ENCODE measurements at places on chromosomes 7 and 10.

- DNase-seq: no peak
These were observed 206.1 kb upstream of the CELF2 start for GRCh38 chr10:10811562-10811961.

- no peak for DNase-seq
These were observed 75.5 kb upstream of the RET start for GRCh38 chr10:43001427-43001795.

DNA sequence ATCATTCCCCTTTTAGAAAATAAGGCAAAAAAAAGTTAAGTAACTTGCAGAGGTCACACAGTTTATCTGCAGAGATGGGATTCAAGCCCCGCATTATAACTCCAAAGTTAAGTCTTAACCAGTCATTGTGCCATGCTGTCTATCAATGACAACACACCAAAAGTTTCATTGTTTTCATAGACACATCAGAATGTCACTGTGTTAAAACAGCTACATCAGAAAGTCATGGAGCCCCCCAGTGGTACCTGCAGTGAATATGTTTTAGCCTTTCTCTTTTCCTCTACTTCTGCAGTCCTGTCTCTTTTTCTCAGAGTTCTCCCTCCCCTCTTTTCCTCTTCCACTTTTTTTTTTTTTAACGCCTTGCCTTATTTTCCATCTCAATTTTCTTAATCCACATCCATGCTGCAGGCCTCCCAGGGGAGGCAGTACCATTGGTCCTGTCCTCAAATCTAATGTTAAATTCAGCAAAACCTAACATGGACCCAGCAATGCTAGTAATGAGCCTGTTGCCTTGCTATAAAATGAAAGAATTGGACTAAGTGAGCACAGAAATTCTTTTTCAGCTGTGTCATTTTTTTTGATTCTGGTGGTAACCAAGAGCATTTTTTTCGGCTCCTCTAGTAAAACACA is 3.8 kb upstream of the NRCAM start:
- peak; percentile 4 for DNase-seq

DNA sequence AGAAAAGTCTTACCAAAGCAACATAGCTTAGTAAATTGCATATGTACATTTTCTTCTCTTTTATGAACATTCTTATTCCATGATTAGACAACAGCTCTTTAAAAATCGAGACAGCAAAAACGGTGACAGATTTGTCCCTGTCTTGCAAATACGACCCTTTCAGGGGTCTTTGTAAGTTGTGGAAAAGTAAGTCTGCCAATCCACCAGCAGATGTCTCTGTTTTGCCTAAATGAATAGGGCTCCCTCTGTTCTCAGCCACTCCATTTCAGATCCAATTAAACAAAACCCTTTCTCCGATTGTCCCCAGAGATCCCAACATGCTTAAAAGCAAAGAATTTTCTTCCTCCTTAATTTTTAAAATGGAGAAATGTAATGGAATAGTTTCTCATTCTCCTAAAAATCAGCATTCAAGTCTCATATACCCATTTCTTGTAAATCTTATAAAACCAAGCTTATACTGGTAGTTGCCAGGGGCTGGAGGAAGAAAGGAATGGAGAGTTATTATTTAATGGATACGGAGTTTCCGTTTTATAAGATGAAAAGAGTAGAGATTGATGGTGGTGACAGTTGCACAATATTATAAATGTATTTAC is 61.0 kb upstream of the NFE2L3 start:
- DNase-seq: peak; percentile 41

DNA sequence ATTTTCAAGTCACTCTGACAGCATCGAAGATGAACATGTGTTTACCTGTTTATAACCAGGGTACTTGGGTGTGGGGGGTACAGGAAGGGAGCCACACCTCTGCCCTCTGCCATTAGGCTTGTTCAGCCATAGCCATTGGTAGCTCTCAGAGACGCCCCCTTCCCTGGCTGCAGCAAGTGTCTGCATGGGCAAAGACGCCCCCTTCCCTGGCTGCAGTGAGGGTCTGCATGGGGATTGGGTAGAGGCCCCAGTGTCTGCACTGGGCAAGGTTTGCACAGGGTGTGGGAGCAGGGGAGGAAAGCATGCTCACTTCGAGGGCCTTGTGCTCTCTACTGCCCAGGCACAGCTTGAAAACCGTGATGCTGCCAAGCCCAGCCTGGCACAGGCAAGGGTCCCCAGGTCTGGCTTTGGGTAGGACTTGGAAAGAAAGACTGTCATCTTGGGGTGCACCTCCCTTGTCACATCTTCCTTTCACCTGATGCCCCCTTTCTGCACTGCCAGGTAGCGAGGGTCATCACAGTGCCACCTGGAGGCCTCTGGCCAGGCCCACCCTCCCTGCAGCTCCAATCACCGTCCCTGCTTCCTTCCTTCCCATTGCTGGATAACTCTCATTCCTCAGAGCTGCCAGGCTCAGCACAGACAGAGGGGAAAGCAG is 3.7 kb downstream of the TMEM225B start:
- DNase-seq: no peak

DNA sequence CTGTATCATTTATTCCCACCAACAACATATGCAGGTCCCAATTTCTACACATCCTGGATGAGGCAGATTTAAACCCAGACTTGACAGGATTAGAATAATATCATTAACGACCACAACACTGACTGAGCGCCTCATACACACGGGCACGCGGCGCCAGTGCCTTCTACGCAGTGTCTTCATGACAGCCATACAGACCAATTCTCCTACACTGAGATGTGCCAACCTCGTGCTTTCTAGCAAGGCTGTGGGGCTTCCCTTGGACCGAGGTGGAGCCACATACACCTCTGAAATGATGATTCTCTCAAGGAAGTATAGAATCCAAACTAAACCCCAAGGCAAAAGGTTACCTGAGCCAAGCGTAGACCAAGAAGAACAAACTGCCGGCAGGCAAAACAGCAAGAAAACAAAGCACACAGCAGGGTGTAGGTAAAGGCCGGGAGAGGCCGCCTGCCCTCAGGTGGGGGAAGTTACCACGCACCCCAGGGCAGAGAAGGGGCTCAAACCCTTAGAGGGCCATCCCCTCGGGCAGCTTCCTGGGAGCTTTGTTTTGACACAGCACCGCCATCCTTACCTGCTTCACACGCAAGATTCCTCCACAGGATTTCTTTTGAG is 75.8 kb downstream of the DLG5 start:
- DNase-seq: no peak

DNA sequence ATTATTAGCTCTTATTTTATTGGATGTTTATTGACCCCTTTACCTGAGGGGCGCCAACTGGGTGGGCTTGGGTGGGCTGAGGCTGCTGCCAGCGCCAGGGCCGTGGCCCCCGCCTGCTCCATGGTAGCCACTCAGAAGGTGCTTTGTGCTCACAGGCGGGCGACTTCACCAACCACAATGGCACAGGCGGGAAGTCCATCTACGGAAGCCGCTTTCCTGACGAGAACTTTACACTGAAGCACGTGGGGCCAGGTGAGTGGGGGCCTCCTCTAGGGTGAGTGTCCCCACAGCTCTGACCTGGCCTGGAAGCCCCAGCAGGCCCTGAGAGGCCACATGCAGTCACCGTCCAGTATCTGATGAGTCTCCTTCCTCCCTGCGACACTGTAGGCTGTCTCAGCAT is 4.1 kb downstream of the PPIF start:
- no peak for DNase-seq

DNA sequence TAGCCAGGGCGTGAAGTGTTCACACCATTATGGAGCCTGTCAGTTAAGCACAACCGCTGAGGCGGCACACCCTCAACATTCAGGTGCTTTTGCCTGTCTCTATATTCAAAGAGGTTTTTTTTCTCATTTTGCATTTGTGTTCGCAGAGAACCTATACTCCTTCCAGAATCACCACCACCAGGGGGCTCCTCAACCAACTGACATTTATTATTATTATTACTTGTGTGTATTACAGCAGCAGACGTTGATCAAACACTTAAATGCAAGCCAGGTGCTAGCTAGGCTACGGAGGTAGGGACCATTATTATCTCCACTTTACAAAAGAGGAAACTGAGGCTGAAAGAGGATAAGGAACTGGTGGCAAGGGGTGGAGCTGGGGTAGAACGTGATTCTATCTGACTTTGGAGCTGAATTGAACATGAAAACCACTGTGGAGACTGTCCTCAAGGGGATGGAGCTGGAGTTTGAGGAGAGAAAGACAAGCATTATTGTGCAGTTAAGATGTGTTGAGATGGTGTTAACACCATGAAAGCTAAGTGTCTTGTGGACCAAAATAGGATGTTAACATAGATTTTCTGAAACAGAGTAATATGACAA is 133.8 kb upstream of the PLXNA4 start:
- no peak for DNase-seq

DNA sequence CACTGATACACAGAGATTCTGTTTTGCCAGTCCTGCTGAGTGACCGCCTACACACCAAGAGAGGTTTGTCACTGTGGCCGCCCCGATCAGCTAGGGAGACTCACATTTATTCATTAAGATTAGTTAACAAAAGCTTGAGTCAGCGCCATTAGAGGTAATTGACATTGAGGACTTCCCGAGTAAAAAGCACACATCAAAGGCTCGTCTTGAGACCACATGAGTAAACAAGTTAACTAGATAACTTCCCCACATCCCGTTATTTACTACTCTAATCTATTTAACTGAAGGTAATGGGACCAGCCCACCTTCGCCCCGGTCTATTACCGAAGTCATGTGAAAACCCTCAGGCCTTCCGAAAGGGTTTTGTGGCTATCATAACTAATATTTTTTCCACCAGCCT is 23.0 kb downstream of the SRRM3 start:
- DNase-seq: no peak

- peak; percentile 52 for DNase-seq
These were observed 121.4 kb downstream of the TCF7L2 start for GRCh38 chr10:113071446-113071845.

GRCh38 chr10:85604884-85605283 is 761.7 kb downstream of the GRID1 start:
- no peak for DNase-seq

- no peak for DNase-seq
These were observed 52.6 kb downstream of the TMEM209 start for GRCh38 chr7:130152493-130153210.

DNA sequence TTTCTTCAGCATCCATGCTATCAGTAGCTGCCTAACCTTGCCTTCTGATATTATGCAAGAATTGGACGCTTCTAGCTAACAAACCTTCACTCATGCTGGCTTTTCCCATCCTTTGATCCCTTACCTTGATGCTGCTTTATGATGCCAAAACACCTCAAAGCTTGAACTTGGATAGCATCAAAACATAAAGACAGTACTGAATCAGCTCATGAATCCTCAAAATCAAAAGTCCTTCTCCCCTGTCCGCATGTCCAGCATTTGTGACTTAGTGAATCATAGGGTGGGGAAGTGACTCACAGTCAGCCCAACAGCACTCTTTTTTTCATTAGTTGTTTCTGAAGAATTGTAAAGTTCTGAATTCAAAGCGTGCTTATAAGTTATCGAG is 89.5 kb upstream of the PIK3CG start:
- DNase-seq: no peak

DNA sequence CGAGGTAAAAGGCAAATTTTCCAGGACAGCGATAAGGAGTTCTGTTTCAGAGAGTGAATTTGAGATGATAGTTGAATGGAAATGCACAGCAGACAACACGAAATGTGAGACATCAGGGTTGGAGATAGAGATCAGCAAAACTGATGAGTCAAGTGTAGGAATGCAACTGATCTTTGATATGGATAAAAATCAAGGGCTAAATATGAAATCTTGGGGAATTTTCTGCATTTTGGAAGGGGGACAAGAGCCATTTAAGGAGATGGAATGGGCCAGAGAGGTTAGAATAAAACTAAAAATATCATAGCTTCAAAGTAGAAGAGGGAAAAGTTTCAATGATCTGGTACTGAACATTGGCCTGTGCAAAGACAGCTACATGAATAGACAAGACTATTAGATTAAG is 11.5 kb downstream of the CISD1 start:
- DNase-seq: no peak

- no peak for DNase-seq
These were observed 345.5 kb downstream of the DNAJB6 start for GRCh38 chr7:157682064-157682945.

GRCh38 chr7:1290026-1290678 is 57.5 kb downstream of the UNCX start:
- DNase-seq: no peak

- DNase-seq: no peak
These were observed 683.7 kb upstream of the FZD8 start for GRCh38 chr10:36325815-36326214.

DNA sequence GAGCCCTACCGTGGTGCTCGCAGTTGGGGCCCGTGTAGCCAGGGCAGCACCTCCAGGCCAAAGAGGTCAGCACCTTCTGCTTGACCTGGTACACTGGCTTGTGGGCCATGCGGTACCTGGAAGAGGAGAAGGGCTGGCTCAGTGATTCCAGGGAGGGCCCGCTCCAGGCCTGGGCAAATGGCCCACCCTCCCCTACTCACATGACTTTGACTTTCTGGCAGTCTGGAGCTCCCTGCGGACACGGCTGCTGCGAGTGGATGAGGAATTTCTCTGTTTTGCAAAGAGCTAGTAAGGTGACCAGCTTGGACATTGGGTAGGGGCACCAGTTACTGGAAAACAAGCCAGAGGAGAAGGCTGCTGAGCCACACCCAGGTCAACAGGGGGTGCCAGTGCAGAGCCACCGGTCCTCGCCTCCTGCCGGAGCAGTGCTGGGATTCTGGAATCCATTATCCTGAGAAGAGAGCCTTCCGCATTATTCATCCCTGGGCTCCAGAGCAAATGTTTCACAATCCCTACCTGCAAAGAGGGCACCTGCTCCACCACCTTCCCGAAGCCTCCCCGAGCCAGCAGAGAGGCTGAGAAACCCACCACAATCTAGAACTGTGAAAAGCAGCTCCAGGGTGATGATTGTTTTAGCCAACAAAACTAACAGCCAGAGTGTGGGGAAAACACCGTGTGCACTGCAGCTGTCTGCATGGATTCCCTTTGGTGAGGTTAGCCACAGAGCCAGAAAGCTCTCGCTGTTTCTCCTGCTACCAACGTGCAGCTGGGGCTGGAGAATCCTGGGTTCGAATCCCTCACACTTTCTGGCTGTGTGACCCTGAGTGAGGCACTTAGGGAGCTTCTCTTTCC is 11.8 kb downstream of the MMRN2 start:
- DNase-seq: no peak

- no peak for DNase-seq
These were observed 134.8 kb upstream of the KIF5B start for GRCh38 chr10:32190890-32191491.

DNA sequence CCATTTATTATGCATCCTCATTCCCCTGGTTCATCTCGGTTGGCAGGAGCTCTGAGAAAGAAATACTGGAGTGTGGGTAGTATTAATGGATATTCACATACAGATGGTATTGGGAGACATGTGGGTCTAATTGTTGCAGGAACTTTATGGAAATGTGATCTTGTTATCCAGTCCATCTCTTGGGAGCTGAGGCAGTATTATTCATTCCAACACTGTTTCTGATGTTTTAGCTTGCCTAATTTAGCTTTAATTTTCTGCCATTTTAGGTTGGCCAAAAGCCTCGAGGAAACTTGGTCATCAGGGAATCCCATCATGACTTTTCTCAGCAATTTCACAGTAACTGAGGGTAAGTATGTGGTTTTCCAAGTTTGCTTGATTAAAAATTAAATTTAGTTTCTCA is 125.7 kb downstream of the ABCA13 start:
- no peak for DNase-seq
